ENCODE measurements at places on chromosomes 2 and 18. TPM values are rescaled to one million over a fixed set of nuclear protein-coding genes. Genes with fewer than 3 reads are reported as not detected.

GRCh38 chr2:219511547-219512325 lies 2.5 kb upstream of the ASIC4 start:
- no peak for DNase-seq

DNA sequence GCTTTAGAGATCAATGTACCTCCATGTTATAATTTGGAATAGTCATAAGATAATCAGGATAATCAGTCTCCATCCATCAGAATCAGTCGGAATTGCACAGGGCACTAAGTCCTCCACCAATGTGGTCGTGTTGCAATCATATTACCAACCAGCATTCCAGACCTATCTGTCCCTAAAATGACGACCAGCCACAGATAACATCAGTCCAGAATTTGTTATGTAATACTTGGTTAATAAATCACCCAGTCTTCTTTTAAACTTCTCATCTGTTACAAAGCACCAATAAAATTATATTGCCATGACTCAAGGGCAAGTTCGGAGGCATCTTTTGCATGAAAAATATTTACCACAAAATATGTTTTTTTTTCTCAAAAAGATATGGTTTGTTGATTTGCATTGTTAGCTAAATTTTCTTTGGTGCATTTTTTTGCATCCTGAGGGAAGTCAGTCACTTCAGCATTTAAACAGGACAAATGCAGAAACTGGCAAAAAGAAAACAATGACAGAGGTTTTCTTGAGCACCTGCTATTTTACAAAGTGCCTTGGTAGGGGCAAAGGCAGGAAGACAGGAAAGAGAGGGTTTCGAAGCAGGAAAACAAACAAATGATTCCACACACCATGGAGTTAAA lies 29.3 kb downstream of the PIEZO2 start:
- DNase-seq, result no peak

DNA sequence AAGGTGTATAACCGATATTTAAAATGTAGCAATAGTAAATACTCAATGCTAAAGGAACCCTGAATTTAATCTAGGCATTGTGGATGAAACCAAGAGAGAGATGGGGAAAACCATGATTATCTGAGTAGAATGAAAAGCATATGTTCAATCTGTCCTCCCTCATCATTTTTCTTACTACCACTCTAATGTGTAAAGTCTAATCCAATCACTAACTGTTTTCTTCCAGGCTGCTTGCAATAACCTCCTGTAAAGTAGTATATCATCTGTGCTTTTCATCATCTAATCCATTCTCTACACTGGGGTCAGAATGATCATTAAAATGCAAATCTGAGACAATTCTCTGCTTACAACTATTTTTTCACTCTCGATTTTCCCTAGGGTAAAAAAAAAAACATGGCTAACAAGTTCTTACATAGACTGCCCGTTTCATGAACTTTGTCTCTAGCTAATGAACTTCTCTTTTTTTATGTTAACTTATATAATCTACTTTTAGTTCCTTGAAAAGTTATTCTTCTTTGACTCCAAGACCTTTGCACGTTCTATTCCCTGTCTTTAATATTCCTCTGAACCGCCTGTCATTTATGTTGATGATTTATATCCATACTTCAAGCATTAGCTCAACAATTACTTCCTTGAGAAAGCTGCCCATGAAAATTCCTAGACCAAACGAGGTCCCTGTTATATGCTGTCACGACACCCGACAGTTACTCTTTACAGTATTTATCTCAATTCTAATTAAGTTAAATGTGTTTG lies 94.7 kb upstream of the SLC8A1 start:
- DNase-seq, result no peak

DNA sequence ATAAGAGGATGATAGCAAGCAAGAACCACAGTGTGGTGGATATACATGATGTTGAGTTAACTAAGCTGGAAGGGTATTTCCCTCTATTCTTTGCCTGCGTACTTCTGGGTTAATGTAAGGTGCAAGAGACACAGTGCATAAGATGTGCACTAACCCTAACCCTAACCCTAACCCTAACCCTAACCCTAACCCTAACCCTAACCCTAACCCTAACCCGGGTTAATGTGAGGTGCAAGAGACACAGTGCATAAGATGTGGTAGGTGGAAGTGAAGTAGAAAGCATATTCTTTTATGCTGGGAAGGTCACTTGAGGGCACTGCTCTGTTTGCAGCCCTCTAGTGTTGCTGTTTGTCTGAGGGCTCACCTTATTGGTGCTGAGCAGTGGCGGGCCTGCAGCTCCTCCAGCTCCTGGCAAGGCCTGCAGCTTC lies 181.5 kb upstream of the ITGA4 start:
- DNase-seq, result no peak

TNFRSF11A gene
- 1.0 TPM for total RNA-seq

MYO7B gene
- total RNA-seq, result 0.78 TPM

COL6A3 gene
- total RNA-seq, result 89.5 TPM

Measured in cardiac septum (tissue), 1 donor.